Kidney epithelial cell (primary cell): ENCODE measurements at places on chromosomes 7 and 10.

DNA sequence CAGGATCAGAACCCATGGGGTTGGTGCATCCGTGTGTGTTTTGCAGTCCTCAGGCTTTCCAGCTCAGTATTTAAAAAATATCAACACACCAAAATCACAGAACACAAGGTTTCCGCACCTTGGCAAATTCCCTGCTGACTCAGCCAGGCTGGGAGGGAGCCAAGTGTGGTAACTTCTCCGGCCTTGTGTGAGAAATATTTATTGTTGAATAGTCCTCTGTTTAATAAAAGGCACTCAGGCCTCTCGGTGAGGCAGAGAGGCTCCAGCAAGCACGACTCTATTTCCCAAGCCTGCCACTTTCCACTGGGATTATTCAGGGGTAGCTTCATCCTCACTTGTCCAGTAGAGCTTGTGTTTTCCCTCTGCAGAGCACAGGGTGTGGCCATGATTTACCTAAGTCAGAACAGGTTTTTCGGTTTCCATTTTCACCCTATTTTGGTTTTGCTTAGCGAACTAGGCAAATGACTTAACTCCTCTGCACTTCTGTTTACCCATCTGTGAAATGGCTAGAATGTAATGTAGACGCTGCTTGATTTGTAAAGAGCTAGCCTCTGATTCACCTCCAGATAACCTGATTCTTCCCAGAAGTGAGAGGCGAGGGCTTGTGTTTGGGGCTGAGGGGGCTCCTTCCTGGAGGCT is 13.0 kb upstream of the CHST15 start:
- peak; percentile 77 for DNase-seq

- DNase-seq, result no peak
Measured at GRCh38 chr10:77333610-77334340, 303.8 kb downstream of the KCNMA1 start.

DNA sequence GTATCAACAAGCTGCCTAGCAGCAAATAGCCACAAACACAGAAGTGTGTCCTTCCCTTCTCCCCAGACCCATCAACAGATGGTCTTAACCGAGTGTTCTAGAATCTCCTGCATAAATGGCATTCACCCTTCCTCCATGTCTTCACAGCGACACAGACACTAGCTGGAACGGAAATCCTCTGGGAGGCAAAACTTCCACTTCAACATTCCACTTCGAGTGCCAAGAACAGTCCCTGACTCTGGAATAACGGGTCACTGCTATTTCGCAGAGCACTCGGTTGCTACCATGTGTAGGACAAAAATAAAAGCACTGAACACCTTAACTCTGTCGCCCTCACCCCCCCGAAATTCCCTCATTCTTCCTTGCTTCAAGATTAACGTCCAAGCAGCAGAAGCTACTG is 65.1 kb downstream of the SFMBT2 start:
- no peak for DNase-seq

GRCh38 chr7:120360918-120361317 is 87.9 kb downstream of the KCND2 start:
- no peak for DNase-seq

GRCh38 chr7:112869111-112869774 is 79.0 kb upstream of the TMEM168 start:
- no peak for DNase-seq

- DNase-seq, result no peak
Measured at GRCh38 chr7:133530682-133531081, 277.8 kb downstream of the EXOC4 start.

- no peak for DNase-seq
Measured at GRCh38 chr10:73456187-73456890, 23.0 kb upstream of the MSS51 start.

- no peak for DNase-seq
Measured at GRCh38 chr7:151416112-151416940, 6.5 kb upstream of the WDR86 start.

GRCh38 chr7:94972296-94972695 is 64.9 kb downstream of the PPP1R9A start:
- DNase-seq, result no peak

DNA sequence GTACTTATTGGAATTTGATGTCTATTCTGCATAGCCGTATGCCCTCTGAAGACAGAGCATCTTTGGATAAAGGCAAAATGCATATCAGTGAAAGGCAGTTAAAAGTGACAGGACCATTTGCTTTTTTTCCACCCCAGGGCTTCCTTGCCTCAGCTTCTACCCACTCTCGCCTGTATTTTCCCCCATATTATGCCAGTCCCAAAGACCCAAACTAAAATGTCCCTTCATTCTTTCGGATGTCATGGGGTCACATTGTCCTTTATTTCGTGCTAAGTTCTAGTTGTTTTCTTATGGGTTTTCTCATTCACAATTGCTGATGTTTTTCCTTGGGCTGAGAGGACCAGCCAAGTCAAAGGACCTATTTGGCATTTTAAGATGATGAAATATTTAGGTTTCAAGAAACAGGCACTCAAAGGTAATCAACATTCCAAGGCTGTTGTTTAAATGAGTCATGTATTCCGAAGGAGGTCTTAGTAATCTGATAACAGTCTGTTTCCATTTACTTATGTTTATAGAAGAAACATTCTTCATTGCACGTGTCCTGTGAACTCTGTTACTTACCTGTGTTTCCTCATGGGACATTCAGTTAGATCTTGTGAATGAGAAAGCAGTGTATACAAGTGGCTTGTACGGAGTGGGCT is 74.1 kb downstream of the DNAH11 start:
- peak; percentile 52 for DNase-seq

DNA sequence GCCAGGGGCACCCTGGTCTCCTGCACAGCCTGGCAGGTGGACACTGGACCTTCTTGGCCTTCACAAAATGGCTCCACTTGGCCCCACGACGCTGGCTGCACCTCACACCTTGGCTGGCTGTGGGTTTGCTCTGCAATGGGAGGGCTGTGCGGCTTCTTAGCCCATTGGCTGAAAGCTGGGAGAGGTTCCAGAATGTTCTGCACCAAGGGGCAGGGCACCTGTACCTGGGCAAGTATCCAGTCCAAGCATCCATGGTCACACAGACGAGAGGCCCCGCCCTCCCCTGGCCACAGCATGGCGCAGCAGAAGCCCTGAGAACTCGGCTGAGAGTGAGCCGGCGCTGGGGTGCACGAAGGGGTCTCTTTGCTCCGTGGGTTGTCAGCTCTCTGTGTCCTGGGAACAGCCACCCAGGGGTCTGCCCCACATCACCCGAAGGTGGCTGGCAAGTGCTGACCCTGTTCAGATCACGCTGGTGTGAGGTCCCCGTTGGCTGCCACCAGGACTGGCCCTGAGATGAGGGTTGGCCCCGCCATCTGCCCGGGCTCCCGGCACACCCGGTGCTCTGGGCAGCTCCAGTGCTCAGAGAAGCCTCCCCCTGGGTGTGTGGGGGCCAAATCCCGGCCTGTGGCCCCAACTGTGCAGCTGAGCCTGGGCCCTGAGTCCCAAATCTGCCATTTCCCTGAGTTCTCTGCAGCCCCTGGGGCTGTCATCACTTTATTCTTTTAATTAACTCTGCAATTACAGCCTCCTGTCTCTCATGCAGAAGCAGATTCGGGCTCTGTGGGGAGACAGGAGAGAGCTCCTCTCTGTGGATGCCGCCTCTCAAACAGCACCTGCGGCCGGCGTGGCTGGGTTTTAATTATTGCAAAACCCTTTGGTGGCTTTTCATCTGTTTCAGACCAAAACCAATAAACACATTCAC is 19.4 kb upstream of the ADGRA1 start:
- DNase-seq, result no peak

DNA sequence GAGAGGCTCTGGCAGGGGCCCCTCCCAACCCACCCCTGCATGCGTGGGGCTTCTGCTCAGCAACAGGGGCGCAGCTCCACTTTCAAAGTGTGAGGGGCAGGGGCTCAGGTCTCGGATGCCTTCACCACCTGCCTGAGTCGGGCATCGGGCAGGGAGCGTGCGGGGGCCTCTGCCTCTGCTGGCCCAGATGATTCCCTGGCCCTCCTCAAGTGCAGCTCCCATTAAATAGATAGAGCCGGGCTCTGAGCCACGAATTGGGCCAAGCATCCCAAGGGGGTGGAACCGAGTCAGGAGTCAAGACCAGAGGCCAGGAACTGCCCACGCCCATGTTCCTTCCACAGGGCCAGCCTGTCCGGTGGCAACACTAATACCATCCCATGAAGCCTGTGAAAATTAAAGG is 108.9 kb upstream of the FAM20C start:
- DNase-seq, result no peak

DNA sequence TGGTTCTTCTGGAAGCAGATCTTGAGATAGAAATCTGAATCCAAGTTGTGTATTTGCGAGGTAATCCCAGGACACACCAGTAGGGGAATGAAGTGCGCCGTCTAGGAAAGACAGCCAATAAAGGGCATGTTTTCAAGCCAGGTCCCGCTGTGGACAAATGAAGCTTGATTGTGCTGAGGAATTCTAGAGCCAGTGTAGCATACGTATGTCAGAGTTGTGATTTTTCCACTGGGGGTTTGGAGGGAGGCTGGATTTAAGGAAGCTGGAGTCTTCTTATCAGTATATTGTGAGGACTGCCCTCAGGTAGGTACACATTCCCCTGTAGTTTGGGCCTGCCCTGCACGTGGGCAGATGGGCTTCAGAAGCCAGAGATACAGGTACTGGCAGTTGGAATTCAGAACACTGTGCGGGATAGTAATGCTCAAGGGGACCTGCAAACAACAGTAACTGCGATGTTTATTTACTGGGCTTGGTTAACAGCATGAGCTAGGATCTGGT is 50.9 kb downstream of the GALNT11 start:
- no peak for DNase-seq

GRCh38 chr7:87413951-87414793 is 61.3 kb downstream of the ABCB4 start:
- peak; percentile 19 for DNase-seq

DNA sequence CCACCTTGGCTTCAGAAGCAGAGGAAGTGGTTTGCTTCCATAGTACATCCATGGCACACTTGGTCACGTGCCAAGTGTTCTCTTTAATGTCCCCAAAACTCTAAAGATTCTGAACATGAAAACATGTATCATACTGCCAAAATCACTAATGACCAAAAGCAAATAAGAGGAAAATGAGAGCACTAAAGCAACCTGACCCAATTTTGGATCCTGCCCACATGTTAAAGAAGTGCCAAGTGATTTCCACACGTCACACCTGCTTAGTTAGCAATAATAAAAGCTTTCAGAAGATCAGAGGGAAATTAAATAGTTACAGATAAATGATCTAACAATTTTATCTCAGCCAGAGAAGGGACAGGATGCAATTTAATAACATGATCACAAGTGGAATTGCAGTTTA is 1170.0 kb downstream of the XPNPEP1 start:
- no peak for DNase-seq

- DNase-seq, result no peak
Measured at GRCh38 chr7:140631602-140632001, 9.0 kb downstream of the DENND2A start.
